ENCODE measurements at places on chromosomes 16 and 17. TPM values are rescaled to one million over a fixed set of nuclear protein-coding genes. Genes with fewer than 3 reads are reported as not detected.

DNA sequence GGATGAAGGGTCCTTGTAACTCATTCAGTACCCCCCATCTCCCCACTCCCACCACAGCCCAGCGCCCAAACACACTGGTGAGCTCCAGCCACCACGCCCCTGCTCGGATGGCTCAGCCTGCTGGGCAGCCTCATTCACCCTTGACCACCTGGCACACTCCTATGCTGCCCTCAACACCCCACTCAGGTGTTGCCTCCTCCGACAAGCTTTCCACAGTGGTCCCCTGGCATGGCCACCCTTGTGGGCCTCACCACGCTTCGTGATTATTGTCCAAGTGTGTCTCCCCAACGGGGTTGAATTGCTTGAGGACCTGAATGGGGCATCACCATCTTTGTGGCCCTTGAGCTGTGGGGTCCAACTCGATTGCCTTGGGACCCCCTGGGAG lies 12.0 kb upstream of the DOC2B start:
- H3K4me3 ChIP-seq: no peak overlapping the region
- H3K27ac ChIP-seq: no peak overlapping the region
- peaks cover 5% of the 10 kb centered on the region for H3K27me3 ChIP-seq
- DNase-seq: no peak
- no peaks in the 10 kb centered on the region for H3K36me3 ChIP-seq

The CCL2 gene
- 9.4 TPM for total RNA-seq

DNA sequence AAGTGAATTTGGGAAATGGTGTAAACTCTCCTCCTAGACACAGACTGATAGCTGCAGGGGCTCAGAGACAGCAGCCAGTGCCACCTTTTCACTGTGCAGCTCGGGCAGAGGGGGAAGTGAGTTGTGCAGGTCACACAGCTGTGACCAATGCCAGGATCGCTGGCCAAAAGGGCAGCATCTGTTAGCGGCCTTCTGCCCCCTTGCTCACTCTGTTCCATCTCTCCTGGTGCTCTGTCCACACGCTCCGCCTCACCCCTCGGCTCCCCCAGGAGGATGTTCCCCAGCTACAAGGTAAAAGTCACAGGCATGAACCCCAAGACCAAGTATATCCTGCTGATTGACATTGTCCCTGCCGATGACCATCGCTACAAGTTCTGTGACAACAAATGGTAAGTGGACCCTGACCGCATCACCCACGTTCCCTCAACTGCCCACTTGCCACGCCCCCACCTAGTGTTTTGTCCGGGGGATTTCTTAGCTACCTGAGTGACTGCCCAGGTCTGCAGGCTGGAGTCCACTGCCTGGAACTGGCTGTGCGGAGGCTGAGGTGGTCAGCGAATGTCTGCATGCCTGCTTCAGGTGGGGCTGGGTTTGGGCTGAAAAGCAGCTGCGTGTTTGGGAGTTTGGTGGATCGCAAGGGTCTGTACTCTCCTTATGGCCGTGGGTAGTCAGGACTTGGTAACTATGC lies 13.5 kb downstream of the TBX4 start:
- no peak overlapping the region for H3K27ac ChIP-seq
- no peaks in the 10 kb centered on the region for H3K36me3 ChIP-seq
- DNase-seq: peak; percentile 11

GRCh38 chr17:55710829-55711496 lies 11.7 kb downstream of the TMEM100 start:
- no peak for DNase-seq
- H3K27me3 ChIP-seq: peaks cover 9% of the 10 kb centered on the region
- no peaks in the 10 kb centered on the region for H3K36me3 ChIP-seq
- H3K4me3 ChIP-seq: no peak overlapping the region
